Activated T-helper 17 cell treated with anti-CD3 and anti-CD28 coated beads, Interleukin-2, amount 50 U/mL, for 72 hours (primary cell): ENCODE measurements at places on chromosomes 5 and 9.
A peak's percentile ranks its signal among the peaks of the same experiment; 100 is the strongest.

DNA sequence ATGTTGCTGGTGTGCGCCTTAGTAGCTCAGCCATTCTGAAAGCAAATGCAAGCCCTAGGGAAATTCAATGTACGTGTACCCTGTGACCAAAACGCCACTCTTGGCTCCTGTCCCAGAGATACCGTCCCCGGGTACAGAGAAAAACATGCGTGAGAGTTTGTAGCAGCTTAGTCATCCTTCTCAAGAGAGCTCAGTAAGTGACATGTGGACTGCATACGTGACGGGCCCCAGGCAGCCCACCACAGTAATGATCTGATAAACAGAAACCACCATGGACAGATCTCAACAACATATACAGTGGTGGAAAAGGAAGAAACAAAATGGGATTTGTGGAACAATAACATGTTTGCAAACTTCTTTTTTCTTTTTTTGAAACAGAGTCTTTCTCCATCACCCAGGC lies 45.1 kb downstream of the S1PR3 start:
- no peak for ATAC-seq

DNA sequence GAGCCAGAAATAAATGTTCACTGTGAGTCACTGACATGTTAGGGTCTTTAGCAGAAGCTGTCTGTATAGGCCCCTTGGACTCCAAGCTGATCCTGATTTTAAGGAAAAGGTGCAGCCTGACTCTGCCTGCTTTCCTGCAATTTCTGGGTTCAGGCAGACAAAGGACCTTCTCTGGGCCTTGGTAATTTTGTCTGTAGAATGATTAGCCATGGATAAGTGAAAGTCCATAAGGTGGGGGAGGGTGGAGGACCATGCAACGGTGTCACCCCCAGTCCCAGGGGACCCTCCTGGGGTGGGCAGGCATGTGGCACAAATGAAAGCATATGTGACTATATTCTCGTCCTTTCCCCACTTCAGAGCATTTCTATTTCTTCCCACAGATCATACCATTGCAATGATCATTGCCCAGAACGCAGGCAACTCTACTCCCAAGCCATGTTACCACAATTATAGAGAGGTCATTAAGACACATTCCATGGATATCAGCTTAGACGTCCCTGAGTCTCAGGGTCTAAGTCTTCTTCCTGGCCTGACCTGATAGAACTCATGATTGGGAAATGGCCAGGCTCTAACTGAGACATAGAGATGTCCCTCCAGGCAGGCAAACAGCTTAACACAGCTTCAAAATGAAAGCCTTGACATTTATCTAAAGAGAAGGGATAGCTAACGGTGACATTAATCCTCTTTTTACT lies 157.9 kb upstream of the ALDH1B1 start:
- no peak for ATAC-seq

- ATAC-seq: no peak
Observed at GRCh38 chr5:83776437-83777031, 55.9 kb upstream of the HAPLN1 start.

DNA sequence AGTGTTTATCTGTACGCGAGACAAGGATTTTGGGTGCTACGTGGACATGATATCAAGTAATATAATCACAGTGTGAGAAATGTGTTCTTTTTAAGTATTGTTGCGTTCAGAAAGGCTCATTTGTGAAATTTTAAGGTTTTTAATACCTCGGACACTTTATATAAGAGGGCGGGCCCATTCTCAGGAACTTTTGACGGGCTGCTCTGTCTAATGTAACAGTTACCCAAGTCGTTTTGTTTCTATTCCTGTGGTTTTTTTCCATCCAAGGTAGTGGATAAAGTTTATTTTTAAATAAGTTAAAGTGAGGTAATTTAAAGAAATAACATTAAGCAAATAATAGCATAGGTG lies 525 bp downstream of the SRP19 start:
- no peak for ATAC-seq

GRCh38 chr5:2403296-2403695 lies 348.2 kb downstream of the IRX2 start:
- no peak for ATAC-seq

DNA sequence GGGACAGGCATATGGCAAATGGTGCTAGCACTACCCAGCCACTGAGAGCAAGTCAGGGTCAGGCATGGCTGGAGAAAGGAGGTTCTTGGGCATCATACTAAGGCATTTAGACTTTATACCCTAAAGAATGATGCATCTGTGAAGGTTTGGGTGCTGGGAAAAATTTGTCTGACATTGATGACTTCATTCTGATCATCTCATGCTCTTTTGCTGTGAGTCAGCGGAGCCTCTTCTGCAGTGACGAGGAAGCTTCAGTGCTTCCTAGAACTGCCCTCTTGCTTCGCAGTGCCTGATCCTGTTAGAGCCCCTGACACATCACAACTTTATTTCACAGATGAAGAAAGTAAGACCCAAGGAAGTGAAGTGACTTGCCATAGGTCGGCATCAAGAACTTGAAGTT lies 266.6 kb upstream of the GAS1 start:
- peak; percentile 37 for ATAC-seq

DNA sequence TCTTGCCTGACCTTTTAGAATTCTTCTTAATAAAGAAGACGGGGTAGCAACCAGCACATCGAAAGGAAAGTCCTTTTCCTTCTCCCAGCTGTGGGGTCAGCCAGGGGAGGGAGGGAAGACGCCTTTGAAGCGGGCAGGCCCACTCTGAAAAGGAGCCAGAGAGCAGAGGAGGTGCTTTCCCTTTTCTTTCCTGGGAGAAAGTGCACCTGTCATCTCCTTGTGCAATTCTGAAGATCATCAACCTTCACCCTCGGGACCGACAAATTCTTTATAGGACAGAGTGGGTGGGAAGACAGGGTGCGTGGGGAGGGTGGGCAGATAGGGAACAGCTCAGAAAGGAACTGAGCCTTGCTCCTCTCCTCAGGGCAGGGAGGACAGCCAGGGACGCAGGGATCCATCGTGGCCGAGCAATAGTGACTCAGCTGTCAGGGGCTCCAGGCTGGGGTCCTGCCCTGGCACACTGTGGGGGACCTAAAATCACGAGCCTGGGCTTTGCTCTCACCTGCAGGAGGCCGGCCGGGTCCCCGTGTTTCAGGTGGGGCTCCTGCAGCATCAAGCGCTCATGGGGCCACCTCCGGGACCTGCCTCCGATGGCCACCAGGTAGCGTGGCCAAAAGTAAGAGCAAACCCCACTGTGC lies 141.0 kb downstream of the OLFM1 start:
- no peak for ATAC-seq

- ATAC-seq: no peak
Observed at GRCh38 chr5:171127314-171127713, 181.7 kb upstream of the TLX3 start.

DNA sequence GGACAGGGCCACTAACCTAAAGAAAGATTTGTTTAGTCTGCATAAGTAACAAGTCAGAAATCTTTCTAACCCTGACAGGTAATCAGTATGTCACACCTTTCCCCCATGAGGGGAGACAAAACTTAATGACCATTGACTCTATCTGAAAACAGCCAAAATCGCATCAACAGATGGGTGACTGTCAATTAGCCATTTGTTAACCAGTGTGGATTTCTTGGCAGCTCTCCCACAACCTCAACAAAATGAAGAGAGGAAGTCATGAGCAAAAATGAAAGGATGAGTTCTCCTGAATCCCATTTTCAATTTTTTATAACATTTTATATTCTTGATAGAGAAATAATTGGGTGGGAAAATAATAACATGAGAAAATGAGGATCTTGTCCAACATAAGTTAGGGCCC lies 84.6 kb upstream of the SNX2 start:
- ATAC-seq: no peak

DNA sequence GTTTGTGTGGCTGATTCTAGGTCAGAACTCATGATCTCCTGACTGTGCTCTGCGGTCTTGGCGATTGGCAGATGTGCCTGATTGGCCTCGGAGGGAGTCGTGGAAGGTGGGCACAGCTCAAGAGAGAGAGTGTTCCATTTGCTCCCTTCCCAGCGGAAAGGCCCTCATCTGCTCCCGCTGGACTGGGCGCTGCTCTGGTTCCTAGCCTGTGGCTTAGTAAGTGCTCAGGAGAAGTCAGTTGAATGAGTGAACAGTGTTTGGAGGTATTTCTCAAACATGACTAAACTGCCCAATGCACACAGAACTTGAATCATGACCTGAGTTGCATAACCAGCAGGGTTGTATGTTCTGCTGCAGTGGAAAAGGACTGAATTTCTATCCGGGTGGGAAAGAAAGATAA lies 120.2 kb upstream of the PITX1 start:
- ATAC-seq: no peak

GRCh38 chr5:33438996-33439395 lies 1.8 kb upstream of the TARS1 start:
- no peak for ATAC-seq

DNA sequence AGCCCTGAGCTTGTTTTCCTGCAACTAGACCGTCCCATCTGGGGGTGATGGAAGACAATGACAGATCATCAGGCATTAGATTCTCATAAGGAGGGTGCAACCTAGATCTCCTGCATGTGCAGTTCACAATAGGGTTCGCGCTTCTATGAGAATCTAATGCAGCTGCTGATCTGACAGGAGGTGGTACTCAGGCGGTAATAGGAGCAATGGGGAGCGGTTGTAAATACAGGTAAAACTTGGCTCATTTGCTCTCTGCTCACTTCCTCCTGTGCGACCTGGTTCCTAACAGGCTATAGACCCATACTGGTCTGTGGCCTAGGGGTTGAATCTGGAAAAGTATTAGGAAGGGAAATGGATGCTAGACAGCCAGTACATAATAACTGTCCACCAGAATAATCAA lies 39.7 kb downstream of the PTTG1 start:
- no peak for ATAC-seq

DNA sequence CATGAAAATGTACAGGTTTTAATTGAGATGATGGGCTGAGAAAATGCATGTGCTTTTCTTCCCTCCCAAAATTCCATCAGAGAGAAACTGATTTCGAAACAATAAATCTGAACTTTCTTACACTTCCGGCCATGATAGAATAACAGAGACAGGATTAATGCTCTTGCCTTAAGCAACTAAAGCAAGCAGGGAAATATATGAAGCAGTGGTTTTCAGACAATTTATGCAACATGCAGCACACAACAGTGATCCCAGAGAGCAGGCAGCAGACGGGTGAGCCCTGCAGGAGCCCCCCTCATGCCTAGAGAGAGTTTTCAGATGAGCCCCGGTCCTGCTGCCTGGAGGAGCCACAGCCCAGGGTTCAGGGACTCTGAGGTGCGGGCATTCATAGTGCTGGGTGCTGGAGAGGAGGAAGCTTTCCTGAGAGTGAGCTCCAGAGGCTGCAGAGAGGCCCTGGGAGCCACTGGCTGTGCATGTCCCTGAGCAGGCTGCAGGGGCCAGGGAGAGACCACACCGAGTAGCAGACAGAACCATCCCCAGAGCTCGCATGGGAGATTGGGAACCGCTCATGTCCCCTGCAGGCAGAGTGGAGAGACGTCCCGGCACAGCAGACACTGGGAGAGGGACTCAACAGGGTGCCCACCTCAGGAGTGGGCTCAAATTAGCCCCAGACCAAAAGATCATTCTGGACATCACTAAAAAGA lies 143.5 kb downstream of the OLFM1 start:
- ATAC-seq: no peak

DNA sequence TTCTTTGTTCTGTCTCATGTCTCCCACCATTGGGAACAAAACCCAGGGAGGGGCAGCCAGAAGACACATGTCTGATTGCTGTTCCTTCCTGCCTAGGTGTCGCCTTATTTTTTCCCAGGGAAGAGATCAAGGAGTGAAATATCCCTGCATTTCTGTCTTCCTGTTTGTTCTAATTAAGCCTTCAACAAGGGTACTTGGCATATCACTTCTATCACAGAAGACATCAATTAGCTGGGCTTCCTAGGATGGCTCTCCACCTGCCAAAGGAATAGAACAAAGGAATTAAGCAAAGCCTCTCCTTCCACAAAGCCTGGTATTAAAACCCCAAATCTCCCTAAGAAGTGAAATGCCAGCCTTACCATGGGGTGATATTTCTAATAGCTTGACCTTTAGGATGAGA lies 299.5 kb upstream of the CD180 start:
- ATAC-seq: no peak

GRCh38 chr5:175211956-175212756 lies 231.8 kb downstream of the DRD1 start:
- no peak for ATAC-seq

DNA sequence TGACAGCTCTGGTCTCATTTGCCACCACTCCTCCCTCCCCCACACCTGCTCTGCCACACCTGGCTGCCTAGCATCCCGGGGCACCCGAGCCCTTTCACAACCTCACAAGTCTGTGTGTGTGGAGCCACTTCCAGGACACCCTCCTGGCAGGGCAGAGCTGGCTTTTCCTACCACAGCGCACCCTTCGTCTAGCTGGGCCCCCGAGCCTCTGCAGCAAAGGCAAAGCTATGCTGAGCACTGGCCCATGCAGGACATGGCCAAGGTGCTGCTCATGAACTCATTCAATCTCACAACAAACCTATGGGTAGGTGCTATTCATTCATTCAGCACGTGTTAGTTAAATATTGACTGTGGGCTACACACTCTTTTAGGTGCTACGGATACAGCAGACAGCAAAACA lies 43.4 kb downstream of the DUSP1 start:
- ATAC-seq: no peak

- ATAC-seq: no peak
Observed at GRCh38 chr5:173612948-173613347, 3.5 kb downstream of the BOD1 start.

DNA sequence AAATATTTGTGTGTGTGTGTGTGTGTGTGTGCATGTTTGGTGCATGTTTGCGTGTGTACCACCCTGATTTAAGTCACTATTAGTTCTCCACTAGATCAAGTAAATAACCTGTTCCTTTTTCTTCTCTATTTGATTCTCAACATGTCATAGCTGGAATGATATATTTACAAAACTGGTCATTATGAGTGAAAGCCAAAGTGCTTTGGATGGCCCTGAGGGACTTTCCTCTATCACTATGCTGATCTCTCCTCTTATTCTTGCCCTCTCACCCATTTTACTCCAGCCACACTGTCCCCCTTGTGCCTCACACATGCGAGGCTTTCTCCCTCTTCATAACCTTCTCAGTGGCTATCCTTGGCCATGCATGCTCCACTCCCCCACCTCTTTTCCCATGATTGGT lies 144.6 kb upstream of the NMUR2 start:
- no peak for ATAC-seq

GRCh38 chr5:140833993-140834392 lies at the start of gene PCDHA7:
Gene PCDHA7 (plus strand): TSS chr5:140834269. CDS start chr5:140834384, 115 bp downstream.
- no peak for ATAC-seq
